CD4-positive, alpha-beta T cell treated with Interleukin-12 subunit alpha and Interleukin-12 subunit beta, for 1 hour (primary cell): ENCODE measurements at places on chromosomes 2 and 18.

DNA sequence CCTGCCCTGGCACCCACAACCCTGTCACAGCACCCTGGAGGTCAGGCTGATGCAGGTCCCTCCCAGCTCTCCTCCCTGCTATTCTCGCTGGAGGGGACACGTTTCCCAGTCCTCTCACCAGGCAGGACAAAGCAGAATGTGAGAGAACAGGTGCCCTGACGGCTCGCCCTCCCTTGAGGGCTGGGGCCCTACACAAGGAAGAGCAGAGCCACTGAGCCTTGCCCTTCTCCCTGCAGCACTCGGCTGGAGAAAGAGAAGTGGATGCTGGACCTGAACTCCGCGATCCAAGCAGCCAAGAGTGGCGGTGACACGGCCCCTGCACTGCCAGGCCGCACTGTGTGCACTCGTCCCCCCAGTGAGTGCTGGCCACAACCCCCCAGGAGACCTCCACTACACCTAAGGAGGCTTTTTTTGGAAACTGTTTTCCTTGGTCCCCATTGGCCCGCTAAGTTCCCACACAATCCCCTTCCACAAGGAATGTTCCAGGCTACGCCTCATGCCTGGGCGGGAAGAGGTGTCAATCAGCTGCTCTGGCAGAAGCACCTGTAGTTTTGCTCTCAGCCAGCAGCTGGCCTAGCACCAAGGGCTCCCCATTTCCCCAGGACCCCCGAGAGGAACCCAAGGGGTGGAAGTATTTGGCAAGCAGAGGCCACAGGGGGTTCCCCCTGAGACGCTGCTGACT, 17.4 kb downstream of the STK25 start:
- DNase-seq = no peak

GRCh38 chr2:111030260-111030891, 90.3 kb upstream of the BCL2L11 start:
- DNase-seq = no peak

DNA sequence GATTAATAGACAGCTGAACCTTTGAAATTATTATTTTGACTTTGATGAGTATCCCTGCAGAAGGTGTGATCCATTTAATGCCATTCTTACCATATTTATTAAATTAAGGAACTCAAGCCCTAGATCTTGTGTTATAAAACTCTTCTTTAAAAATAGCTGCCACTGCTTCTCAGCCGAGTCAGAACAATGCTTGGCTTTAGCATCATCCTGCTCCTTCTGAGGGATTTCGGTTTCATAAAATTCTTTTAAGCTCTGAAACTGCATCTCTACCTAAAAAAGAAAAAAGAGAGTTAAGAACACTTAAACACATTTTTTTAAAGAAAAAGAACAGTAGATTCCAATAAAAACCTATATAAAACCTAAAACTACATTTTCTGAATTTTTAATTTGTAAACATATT, 70.7 kb upstream of the TTN start:
- DNase-seq = no peak

GRCh38 chr2:131026919-131027318, 66.3 kb downstream of the FAM168B start:
- DNase-seq = no peak

DNA sequence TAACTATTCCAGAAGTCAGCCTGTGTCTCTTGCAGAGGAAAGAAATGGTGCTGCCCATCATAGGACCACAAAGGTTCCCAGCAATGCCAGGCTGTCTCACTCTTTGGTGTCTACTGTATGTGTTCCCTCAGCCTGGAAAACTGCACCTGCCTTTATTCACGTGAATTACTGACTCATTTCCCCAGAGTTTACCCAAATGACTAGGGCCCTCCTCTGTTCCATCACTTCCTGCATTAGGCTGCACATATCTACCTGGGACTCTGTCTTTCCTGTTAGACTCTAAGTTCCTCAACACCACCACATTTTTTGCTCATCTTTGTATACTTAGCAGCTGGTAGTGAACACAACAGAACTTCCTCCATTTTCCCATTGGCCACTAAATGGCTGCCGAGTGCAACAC, 188.3 kb downstream of the FHOD3 start:
- no peak for DNase-seq

GRCh38 chr18:36724591-36725001, 104.2 kb downstream of the TPGS2 start:
- no peak for DNase-seq

DNA sequence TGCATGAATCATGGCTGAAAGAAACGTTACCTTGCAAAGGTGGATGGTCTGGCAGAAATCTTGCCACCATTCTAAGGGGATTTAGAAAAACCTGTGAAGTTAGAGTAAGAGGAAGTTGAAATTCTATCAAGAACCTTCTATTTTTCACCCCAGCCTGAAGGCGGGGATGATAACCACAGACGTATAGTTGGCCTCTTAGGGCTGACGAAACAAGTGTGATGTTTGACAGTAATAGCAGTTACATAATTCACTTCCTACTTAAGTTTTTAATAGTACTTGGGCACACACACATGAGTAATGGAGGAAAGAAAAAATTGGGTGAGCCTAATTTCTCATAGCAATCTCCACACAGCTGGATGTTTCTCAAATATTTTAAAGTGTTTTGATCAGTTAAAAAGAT, 336.6 kb upstream of the SALL3 start:
- DNase-seq = peak; percentile 44

GRCh38 chr2:240530181-240530580, 27.6 kb downstream of the ANKMY1 start:
- no peak for DNase-seq

DNA sequence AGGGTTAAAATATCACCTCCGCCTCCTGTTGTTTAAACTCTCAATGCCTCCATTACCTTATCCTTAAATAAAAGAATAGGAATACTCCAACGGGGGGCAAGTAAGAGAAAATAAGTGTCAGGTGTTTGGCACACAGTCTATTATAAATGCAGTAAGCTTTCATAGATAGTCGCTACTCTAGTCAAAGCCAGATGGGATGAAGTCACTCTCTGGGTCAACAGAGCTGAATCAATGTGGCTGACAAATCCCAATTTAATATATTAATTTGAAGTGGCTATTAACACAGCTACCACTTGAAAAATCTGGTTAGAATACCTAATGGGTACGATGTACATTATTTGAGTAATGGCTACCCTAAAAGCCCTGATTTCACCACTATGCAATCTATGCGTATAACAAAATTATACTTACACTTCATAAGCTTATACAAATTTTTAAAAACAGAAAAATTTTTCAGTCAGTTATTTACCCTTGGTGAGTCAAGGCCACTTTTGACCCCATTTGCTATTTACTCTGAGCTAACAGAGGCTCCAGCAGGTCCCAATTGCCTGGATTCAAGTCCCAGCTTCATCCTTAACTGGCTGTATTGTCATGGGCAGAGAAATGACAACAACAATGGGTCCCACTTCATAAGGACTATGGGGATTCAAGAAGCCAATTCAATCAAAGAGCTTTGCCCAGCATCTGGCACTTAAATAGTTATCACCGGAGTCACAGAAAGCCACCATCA, 167.5 kb upstream of the PID1 start:
- DNase-seq = no peak

DNA sequence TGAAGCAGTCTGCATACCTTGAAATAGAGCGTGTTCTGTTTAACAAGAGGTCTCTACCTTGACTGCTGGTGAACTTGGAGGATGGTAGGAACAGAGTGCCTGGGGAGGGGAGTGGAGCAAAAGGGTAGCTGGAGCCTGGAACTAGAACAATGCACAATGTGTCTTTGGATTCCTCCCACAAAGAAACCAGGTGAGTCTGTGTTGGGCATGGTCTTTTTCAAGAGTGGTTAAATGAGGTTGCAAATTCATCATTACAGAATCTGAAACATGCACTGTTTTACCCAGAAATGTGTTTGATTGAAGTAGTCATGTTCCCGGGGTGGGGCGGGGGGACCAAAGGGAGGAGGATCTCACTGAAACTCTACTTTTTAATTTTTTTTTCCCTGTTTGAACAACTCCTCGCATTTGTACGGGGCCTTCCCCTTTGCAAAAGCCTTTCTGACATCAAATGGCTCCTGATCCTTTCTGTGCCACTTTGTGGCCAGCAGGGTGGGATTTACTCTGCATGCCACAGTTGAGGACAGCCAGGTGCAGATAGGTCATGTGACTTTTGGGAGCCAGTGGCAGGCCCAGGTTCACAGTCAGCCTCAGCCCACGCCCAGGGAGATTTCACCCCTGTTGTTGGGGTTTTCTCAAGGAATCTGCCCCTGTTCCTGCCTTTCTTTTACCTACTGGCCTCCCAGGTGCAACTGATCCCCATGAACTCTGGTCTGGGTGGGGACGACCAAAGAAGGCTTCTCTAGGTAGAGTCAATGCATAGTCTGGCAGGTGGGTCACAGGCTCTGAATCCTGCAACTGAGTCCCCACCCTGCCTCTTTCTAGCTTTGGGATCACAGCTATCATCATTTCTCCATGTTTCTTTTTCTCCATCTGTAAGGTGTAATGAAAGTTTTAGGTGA, 28.2 kb downstream of the MYCN start:
- DNase-seq = no peak

DNA sequence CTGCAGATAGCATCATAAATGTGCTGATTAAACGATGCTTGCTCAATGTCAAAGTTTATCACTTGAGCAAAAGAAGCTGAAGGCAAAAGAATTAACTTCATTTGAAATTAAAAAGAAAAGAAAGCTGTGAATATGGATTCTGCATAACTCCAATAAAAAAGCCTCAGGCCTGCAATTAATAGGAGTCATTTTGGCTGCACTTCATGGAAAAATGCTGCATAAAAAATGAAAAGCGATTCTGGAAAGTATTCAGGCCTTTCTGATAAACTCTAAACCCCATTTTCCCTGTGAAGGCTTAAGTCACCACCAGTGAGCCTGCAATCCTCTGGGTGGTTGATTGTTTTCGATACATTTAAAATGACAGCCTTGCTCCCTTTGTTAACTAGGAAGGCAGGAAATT, 1793.4 kb downstream of the SUCLG1 start:
- no peak for DNase-seq

GRCh38 chr2:180705122-180705521, 275.3 kb upstream of the UBE2E3 start:
- no peak for DNase-seq

DNA sequence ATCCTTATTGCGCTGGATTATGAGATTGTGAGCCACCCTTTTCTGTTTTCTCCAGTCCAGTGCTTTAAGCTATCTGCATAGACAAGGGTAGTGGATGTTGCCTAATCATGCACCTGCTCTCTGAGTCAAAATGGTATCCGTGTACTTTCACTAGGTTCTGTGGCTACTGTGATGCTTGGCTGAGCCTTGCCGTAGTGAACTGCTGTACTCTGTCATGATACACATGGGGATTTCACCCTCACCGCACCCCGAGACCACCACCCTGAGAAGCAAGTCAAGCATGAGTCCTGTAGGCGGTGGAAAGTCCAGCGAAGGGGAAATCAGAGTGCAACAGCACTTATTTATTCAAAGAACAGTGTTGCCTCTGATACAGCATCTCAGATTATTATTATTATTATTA, 55.0 kb downstream of the ARHGAP25 start:
- peak; percentile 29 for DNase-seq

DNA sequence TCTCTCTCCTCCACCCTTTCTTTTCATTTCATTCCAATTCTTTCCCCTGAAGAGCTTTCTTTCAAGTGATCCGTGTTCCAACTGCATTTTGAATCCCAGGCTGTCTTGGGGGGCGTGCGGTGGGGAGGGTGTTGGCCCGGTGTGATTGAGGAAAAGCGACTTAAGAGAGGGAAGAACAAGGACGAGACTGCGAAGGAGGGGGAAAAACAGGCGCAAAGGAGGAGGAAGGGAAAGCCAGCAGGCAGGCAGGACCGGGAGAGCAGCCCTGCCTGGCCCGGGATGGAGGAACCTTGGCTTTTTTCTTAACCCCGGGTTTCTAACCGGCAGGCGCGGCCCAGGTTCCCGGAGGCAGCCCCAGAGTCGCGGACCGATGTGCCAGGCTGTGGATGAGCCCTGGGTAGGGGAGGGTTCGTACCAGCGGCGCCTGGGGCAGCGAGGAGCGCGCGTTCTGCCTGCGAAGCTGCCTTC, 1.3 kb downstream of the ADCYAP1 start:
- DNase-seq = no peak

DNA sequence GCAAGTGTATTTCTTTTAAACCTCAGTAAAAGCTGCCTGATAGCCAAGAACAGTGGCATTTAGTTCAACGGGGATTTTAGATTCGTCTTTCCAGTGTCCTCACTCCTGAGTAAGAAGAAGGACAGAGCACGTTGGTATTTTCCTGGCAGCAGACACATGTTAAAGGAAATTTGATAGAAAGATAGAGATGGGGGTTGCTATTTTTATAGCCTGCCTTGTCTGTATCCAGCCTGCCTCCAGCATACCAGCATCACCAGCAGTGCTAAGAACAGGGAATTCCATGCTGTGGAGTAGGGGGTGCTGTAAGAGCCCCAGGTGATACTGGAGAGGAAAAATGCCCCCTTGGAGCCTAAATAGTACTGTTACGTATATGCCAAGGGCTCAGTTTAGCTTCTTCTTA, 1.1 kb upstream of the SMYD1 start:
- DNase-seq = no peak

- no peak for DNase-seq
Observed at GRCh38 chr2:73237168-73237567, 3.1 kb downstream of the CCT7 start.

DNA sequence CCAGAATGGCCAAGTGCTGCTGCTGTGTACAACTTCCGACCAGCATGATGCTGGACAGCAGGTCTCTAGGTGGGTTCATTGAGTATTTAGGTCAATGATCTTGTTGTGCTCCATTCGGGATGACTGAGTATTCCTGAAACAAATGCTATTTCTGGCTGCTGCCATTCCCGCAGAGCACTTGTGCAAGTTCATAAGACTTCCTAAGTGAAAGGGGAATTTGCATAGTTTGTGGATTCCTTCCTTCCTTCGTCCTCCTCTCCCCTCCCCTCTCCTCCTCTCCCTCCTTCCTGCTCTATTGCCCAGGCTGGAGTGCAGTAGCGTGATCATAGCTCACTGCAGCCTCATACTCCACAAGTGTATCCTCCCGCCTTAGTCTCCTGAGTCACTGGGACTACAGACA, 40.4 kb downstream of the LDLRAD4 start:
- no peak for DNase-seq

DNA sequence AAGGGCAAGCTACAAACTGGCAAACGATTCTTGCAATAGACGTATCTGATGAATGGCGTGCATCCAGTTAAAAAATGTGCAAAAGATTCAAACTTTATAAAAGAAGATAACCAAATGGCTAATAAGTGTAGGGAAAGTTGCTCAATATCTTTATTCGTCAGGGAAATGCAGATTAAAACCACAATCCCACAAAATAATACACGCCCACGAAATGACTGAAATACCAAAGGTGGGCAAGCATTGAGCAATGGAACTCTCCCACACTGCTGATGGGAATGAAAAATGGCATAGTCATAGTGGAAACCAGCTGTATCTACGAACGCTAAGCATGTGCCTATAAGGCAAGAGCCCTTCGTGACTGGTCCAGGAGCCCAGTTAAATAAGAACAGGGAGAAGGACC, 168.6 kb upstream of the SIX2 start:
- DNase-seq = no peak
